Activated CD4-positive, alpha-beta memory T cell treated with anti-CD3 and anti-CD28 coated beads, Interleukin-2, amount 10 ng/mL, durations not matched to agents 7 days and 5 days (primary cell): ENCODE measurements at places on chromosomes 7 and 10. TPM values are rescaled to one million over a fixed set of nuclear protein-coding genes. Genes with fewer than 3 reads are reported as not detected.

- no peaks in the 10 kb centered on the region for H3K4me1 ChIP-seq
- DNase-seq: no peak
- peaks cover 8% of the 10 kb centered on the region for H3K27me3 ChIP-seq
- H3K36me3 ChIP-seq: no peaks in the 10 kb centered on the region
Observed at GRCh38 chr10:17771017-17771416, 19.0 kb downstream of the TMEM236 start.

Gene CD36
- not detected for total RNA-seq

Gene PRPS1L1
- total RNA-seq: not detected

- no peaks in the 10 kb centered on the region for H3K36me3 ChIP-seq
- H3K27ac ChIP-seq: no peak overlapping the region
- no peak overlapping the region for H3K4me3 ChIP-seq
- H3K27me3 ChIP-seq: no peaks in the 10 kb centered on the region
- DNase-seq: no peak
Observed at GRCh38 chr7:495326-495725, 24.3 kb downstream of the PDGFA start.

DNA sequence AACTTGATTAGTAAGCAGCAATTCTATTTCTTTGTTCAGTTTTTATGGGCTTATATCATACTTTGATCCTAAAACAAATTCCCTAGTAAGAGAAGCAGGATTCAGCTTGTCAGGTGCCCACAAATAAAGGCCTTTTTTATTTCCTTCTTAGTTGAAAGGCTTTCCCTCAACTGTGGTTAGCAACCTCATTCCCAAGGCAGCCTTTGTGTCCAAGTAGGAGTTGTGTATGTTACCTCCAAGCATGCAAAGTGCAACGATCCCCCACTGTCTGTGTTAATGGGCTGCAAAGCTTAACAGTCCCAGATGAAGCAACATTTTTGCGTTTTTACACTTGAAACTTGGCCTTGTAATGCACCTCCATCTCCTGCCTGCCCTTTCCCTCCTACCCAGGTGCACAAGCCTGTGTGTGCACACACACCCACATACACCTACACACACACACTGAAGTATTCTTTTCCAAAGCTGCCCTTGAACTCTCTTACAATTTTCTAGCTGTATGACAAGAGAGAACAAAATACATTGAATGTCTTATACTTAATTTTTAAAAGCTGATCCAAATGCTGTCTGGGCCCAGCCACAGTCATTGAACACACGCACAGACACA is 278.2 kb downstream of the SNX13 start:
- H3K27me3 ChIP-seq: no peaks in the 10 kb centered on the region
- no peaks in the 10 kb centered on the region for H3K4me1 ChIP-seq
- H3K4me3 ChIP-seq: no peak overlapping the region
- no peak for DNase-seq
- H3K36me3 ChIP-seq: no peaks in the 10 kb centered on the region

Gene NRP1
- total RNA-seq: 2.6 TPM

DNA sequence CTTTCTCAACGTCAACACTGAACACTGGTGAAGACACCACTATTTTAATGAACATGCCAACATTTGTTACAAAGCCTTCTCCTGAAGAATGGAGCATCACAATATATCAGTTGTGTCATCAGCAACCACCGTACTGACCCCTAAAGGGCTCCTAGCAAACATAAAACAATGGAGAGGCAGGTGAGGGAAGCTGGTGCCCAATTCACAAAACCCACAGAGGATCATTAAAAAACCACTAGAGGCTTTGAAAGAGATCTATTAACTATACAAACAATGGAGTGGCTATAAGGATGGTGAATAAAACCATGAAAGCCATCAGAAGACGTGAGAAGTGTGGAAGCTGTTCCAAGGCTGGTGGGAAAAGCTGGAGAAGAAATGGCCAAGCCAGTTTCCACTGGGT is 150.8 kb downstream of the FAM107B start:
- no peaks in the 10 kb centered on the region for H3K4me1 ChIP-seq
- no peak for DNase-seq
- no peak overlapping the region for H3K27ac ChIP-seq
- H3K36me3 ChIP-seq: no peaks in the 10 kb centered on the region

DNA sequence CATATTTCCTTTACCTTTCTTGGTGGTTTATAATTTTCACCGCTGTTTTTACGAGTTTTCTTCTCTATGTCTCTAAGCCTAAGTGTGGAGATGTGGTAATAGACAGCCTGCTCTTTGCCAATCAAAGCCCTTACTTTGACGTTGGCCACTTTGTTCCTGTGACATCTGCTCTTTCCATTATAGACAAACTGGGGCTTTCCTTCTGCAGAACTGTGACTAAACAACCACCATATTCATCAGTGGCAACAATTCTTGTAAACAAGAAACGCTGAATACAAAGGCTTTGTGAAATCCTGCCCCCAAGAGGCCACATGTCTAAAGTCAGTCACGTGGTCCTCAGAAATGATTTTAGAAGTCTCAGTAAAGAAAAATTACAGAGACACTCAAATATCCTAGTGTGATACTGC is 59.6 kb upstream of the CAPZA2 start:
- H3K4me1 ChIP-seq: peaks cover 5% of the 10 kb centered on the region
- H3K27me3 ChIP-seq: peaks cover 14% of the 10 kb centered on the region
- no peak overlapping the region for H3K4me3 ChIP-seq
- no peaks in the 10 kb centered on the region for H3K36me3 ChIP-seq

GRCh38 chr7:50751146-50751545 is 31.6 kb downstream of the GRB10 start:
- H3K4me1 ChIP-seq: peaks cover 7% of the 10 kb centered on the region
- no peak overlapping the region for H3K27ac ChIP-seq
- H3K4me3 ChIP-seq: no peak overlapping the region
- DNase-seq: no peak
- no peaks in the 10 kb centered on the region for H3K36me3 ChIP-seq

DNA sequence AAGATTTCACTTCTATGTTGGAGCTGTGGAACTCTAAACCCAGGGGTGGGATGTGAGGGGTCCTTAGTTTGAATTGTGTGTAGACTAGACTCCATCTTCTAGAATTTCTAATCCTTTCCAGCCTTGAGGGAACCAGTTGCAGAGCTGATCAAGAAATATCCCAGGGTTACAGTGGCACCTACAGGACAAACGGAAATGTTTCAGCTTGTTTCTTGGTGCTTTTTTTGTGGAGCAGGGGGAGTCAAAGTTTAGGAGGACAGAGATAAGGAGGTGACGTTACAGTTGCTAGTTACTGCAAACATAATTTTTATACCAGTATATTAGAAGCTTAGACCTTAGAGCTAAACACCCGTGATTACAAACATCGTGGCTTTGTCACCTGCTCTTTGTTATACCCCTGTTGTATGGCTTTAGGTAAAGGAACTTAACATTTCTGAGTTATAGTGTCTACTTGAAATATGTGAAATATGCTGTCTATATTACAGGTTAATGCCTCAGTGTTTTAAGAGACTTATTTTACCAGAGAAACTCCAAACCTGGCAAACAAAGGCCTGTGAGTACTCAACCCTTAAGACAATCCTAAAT is 84.5 kb upstream of the DYNC1I1 start:
- DNase-seq: no peak
- H3K4me1 ChIP-seq: no peaks in the 10 kb centered on the region
- H3K27me3 ChIP-seq: no peaks in the 10 kb centered on the region
- H3K4me3 ChIP-seq: no peak overlapping the region
- H3K36me3 ChIP-seq: no peaks in the 10 kb centered on the region
- no peak overlapping the region for H3K27ac ChIP-seq

Gene POLR2J
- 46.5 TPM for total RNA-seq

DNA sequence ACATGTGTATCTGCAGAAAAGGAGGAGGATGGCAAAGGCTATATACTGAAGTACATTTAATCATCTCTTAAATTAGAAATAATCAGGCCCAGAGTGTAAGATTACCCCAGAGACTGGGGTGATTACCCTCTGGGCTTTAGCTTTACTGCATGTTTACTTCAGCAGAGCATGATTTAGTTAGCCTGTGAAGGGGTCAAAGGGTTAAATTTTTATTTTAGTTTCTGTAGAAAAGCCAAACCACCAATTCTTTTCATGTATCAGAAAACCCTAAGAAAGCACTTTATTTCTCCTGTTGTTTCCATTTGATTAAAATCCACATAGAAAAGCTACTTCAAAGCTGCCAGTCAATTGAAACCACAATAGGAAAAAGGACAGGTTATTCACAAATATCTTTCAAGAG is 101.5 kb upstream of the LSM8 start:
- H3K27ac ChIP-seq: no peak overlapping the region
- peaks cover 6% of the 10 kb centered on the region for H3K4me1 ChIP-seq
- no peak for DNase-seq
- H3K4me3 ChIP-seq: no peak overlapping the region
- peaks cover 6% of the 10 kb centered on the region for H3K27me3 ChIP-seq
- H3K36me3 ChIP-seq: no peaks in the 10 kb centered on the region

- H3K27me3 ChIP-seq: no peaks in the 10 kb centered on the region
- H3K4me1 ChIP-seq: no peaks in the 10 kb centered on the region
- DNase-seq: no peak
- no peak overlapping the region for H3K4me3 ChIP-seq
- H3K36me3 ChIP-seq: no peaks in the 10 kb centered on the region
- no peak overlapping the region for H3K27ac ChIP-seq
Observed at GRCh38 chr7:129969881-129970446, 17.2 kb upstream of the UBE2H start.

- no peak overlapping the region for H3K4me3 ChIP-seq
- DNase-seq: no peak
- H3K27ac ChIP-seq: no peak overlapping the region
- H3K27me3 ChIP-seq: no peaks in the 10 kb centered on the region
- H3K36me3 ChIP-seq: no peaks in the 10 kb centered on the region
Observed at GRCh38 chr10:1638889-1639419, 98.4 kb downstream of the ADARB2 start.
